Endothelial cell (in vitro differentiated cells): ENCODE measurements at places on chromosomes 12 and 14. TPM values are rescaled to one million over a fixed set of nuclear protein-coding genes. Genes with fewer than 3 reads are reported as not detected.

The KRT78 gene
- not detected for total RNA-seq

The SOX5 gene
- 23.1 TPM for total RNA-seq

The INHBC gene
- not detected for total RNA-seq

The GALNT8 gene
- total RNA-seq: 31.6 TPM

The RND1 gene
- 1.0 TPM for total RNA-seq

The ESPL1 gene
- 11.8 TPM for total RNA-seq

The PLD4 gene
- total RNA-seq: 1.3 TPM

The C14orf39 gene
- 3.8 TPM for total RNA-seq

The IKBIP gene
- 47.4 TPM for total RNA-seq

The OR4L1 gene
- not detected for total RNA-seq

The SCN8A gene
- total RNA-seq: 5.0 TPM

The NOS1 gene
- 0.05 TPM for total RNA-seq

The RDH12 gene
- 0.44 TPM for total RNA-seq

The MAP1LC3B2 gene
- total RNA-seq: not detected

The PTGER2 gene
- not detected for total RNA-seq

The PLEKHD1 gene
- total RNA-seq: 0.80 TPM

- peak; percentile 59 for DNase-seq
Measured at GRCh38 chr12:52949413-52950331, 754 bp downstream of the KRT18 start.

GRCh38 chr12:24902511-24903328 is 46.2 kb downstream of the BCAT1 start:
- DNase-seq: peak; percentile 34

GRCh38 chr12:21831791-21832344 is 57.4 kb upstream of the KCNJ8 start:
- no peak for DNase-seq

DNA sequence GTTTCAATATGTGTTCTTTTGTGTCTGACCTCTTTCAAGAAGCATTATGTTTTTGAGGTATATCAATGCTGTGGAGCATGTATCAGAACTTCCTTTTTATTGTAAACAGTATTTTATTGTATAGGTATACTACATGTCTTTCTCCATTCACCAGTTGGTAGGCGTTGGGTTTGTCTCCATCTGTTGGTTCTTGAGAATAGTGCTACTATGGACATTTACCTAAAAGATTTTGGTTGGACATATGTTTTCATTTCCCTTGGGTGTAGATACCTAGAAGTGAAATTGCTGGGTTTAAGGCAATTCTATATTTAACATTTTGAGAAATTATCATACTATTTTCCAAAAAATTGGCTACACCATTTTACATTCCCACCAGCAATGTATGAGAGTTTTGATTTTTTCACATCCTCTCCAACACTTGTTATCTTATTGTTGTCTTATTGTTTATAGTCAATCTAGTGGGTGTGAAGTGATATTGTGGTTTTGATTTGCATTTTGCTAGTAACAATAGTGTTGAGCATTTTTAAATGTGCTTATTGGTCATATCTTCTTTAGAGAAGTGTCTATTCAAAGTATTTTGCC is 409.2 kb downstream of the IPO8 start:
- DNase-seq: peak; percentile 11

- DNase-seq: peak; percentile 67
Measured at GRCh38 chr12:118377884-118378470, 1.6 kb downstream of the SUDS3 start.

DNA sequence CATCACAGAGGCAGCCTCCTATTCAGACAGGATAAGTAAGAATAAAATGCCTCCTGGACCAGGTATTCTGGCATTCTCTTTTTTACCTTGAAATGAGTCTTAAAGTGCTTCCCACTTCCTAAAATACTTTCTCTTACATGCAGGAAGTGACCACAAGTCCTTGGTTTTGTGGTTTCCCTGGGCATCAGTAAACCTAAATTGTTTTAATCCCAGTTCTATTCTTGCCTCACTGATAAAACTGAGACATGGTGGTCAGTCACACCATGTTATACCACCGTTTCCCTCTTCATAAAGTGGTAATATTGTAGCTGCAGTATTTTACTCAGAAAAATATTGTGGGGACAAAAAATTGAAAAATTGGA is 1.2 kb upstream of the SALL2 start:
- no peak for DNase-seq

- no peak for DNase-seq
Measured at GRCh38 chr12:12804011-12804410, 9.1 kb upstream of the DDX47 start.

GRCh38 chr12:42631513-42631912 is 42.0 kb upstream of the PRICKLE1 start:
- no peak for DNase-seq

GRCh38 chr12:50387487-50387886 is 8.9 kb downstream of the FAM186A start:
- DNase-seq: no peak

DNA sequence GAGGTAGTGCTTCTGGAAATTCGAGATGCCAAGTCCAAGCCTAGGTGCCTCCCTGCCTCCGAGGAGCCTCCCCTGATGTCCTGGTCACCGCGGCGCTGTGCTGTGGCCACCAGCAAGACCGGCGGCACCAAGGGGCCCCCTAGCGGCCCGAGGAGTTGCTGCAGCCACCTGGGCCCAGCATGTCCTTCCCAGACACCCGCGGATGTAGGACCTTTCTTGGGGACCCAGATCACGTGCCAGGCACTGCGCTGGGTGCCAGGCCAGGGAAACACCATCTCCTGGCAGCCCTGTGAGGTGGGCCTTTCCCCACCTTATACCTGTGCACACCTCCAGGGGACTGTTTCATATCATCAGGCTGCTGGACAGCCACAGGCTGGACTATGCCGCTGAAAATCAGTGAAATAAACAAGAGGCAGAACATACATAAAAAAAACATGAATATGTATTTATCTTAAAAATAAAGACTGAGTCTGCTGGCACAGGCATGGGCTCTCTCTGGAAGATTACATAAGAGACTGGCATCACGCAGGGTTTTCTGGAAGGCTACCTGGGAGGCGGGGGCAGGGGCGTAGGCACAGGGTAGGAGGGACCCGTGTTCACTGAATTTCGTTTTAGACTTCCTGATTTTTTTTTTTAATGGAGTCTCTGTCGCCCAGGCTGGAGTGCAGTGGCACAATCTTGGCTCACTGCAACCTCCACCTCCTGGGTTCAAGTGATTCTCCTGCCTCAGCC is 15.9 kb upstream of the HHIPL1 start:
- DNase-seq: peak; percentile 82

DNA sequence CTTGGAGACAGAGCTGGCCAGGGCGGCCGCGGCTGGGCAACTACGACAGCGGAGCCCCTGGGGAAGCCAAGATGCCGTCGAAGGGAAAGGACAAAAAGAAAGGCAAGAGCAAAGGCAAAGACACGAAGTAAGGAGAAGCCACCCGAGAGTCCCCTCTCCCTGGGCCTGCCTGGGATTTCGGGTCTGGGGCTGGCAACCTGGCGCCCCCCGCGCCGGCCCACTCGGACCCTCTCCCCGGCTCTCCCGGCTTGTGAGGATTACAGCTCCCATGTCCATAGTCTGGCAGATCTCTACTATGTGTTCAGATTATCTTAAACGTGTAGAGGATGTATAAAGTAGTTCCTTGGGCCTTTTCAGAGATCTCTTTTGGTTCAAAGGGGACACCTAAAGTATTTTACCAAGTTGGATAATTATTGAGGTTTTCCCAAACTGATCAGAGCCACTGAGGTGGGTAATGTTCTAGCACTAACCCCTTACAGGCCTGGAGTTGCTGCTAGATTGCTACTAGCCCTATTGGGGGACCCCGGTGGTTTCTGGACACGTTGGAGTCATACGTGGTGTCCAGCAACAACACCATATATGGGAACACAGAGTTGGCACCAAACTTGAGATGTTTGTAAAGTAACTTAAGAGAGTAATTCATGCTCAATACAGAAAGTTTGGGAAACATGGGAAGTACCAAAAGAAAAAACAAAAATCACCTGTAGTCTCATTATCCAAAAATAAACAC is 424 bp downstream of the BBOF1 start:
- no peak for DNase-seq

DNA sequence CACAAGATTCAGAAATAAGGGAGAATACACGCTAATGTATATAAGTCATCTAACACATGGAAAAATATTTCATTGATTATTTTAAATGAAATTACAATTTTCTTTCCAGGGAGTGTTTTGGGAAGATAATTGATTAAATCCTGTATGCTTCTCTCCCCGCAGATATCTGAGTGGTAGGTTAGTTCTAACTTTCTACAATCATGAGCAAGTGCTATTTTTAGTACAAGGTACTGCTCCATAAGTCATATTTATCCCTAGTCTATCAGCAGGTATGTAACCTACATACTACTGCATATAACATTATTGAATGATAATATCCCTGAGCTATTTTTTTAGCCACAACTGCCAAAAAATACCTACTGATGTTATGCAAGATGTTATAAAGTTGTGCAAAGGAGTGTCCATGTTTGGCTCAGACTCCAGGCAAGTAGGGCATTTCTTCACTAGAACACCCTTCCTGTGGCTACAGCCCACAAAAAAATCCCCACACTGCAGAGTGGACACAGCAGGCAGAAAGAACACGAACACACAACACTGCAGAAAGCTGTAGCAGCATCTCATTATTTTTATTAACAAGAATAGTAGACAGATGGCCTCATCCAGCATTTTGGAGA is 87.0 kb downstream of the SEC23A start:
- no peak for DNase-seq

GRCh38 chr12:52672321-52672933 is 7.8 kb downstream of the KRT1 start:
- no peak for DNase-seq

GRCh38 chr12:24424889-24425600 is 475.6 kb upstream of the SOX5 start:
- DNase-seq: no peak

GRCh38 chr14:31950331-31950730 is 126.8 kb upstream of the ARHGAP5 start:
- DNase-seq: no peak

DNA sequence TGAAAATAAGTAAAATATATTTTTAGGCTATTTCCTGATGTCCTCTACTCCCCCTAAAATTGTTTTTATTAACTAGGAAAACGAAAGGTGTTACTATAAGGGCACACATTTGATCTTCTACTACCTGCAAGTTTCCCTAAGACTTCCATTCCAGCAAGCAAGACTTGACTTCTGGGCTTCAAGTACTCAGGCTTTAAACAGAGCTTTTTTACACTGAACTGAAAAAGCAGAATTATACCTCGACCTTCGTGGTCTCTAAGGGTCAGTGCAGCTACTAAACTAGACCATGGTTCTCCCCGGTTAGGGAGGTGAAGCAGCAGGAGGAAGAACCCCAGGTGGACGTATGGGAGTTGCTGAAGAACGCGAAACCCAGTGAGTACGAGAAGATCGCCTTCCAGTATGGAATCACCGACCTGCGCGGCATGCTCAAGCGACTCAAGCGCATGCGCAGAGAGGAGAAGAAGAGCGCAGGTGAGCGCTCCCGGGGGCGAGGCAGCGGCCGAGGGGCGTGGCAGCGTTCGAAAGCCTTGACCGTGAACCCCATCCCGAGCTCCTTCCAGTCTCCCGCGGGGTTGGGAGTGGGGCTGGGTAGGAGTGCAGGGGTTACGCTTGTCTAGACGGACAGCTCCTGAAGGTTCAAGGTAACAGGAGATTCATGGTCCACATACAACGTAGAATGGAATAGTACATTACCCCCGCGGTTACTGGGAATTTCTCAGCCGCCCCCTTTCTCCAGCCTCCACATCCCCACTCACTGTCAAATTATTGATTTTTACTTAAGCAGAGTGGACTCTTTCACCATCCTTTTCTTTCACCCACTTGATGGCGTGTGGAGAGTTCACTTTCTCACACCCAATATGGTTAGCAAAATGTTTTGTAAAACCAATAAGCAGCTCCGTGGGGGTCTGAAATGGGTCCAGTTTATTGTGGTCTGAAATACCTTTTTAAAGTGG is 47.6 kb downstream of the MYBPC1 start:
- DNase-seq: peak; percentile 19

- DNase-seq: no peak
Measured at GRCh38 chr14:73492043-73492552, 1.4 kb downstream of the RIOX1 start.

- DNase-seq: no peak
Measured at GRCh38 chr12:3743803-3744202, 9.1 kb downstream of the CRACR2A start.

DNA sequence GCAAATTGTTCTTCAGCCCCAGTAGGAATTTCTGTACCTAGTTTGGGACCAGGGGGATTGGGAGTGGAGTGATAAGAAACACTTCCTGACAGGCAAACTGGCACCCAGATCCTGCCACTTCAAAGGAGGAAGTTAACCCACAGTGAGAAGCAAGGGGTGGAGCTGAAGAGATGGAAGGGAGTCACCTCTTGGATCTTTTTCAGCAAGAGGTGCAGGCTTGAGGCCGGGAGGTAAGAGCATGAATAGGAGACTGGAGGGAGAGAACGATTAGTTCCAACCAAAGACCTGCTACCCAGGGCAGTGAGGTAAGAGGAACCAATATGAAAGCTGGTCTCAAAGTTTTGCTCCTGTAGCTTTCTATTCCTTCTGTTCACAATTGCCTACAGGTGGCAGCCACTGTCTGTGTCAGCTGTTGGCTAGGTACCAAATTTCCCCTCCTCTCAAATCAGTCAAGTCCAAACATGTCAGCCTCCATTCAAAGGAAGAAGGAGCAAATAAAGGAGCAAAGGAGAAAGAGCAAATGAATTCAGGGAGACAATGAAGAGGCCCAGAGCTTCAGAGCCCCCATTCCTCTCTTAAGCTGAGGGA is 14.9 kb upstream of the TAC3 start:
- DNase-seq: no peak

- no peak for DNase-seq
Measured at GRCh38 chr14:87468531-87468930, 524.5 kb downstream of the GALC start.

DNA sequence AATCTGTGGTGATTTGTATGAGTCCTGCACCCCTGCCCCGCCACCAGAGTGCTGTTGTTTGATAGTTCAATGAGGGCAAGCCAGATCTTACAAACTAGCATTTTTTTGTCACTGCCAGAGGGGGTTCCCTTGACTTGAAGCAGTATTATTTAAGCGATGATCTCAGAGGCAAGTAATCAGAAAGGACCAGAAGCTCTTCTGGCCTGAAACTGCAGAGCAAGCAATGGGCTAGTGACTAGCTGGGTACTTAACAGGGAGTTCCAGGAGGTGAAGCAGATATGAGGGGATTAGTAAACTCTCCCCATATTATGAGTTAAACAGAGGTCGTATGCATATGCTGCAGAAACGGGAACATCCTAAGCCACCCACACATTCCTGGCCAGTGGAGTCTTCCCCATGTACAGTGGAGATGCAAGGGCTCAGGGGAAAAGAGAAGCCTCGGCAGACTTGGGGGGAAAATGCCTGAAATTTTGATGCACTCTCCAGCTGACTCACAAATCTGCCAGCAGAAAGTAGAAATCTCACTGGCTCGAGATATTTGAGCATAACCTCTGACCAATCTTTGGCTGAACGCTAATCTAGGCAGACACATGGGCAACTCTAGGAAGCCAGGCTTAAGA is 8.3 kb upstream of the CRACR2A start:
- DNase-seq: no peak

DNA sequence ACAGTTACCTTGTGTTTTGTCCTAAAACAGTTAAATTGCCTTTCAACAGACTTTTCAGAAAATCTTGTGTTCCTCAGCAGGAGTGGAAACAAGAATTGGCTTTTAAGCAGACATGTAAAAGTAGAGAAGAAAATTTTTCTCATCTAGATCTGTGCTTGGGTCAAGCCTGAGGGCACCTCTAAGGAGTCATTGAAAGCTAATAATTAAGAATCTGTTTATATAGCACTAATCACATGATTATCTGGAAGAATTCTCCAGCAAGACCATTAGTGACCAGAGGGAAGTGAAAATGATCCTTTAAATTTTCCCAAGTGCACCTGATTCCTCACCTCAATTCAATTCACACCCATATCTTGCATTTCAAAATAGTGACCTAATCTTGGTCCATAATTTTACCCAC is 295.0 kb downstream of the DIO2 start:
- DNase-seq: no peak
